A172 (cell line): ENCODE measurements at places on chromosomes 7 and 10. TPM values are rescaled to one million over a fixed set of nuclear protein-coding genes. Genes with fewer than 3 reads are reported as not detected.

Gene POLR2J2
- total RNA-seq: 2.4 and 2.8 TPM in 2 replicates

Gene CYP2E1
- not detected in 2 replicates for total RNA-seq

DNA sequence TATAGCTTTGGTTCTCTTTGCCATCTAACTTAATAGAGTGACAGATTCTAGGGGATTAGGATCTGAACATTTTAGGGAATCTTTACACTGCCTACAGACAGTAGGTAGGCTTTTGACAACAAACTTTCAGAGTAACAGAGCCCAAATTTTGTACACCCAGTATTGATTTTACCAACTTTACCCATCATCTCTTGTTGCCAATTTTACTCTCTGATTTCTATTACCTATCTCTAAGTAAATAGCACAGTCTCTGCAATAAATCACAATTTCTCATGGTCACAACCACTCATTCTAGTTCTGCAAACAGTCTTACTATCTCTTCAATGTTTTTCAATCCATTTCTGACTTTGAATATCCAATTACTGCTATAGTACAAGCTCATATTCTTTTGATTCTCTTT, 1097.6 kb upstream of the PHF14 start:
- no peak for DNase-seq

GRCh38 chr7:84686373-84686772, 491.8 kb upstream of the SEMA3A start:
- DNase-seq: no peak

GRCh38 chr7:104039363-104039762, 49.9 kb upstream of the RELN start:
- DNase-seq: no peak

DNA sequence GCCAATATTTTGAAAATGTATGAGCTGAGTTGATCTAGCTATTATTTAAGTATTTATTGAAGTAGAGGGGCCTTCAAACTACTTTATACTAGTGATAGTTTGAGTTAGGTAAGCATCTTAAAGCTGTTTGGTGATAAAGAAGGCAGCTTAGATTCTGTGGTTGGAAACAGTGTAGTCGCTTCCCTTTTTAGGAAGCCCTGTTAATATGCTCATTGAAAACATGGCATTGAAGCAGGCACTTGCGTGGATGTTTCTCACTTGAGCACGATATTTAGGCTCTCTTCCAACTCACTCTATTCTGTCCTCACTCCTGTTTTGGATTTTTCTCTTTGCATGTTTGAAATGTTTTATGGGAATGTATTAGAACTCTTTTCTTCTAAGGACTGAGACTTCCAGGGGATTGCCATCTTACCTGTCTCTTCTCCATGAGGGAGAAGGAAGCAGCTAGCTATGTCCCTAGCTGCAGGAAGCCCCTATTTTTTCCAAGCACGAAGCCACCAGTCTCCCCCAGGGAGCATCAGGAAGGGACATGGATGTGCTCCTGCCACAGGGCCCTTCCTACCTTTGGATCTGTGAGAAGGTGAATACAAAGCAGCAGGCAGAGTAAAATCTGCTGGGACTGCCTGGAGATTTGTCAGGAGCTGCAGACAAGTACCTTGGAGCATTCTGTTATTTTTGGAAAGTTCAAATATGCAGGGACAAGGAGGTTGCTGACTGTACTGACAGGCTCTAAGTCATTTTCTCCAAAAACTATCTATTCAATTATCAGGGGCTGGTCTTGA, 22.0 kb upstream of the BMPR1A start:
- DNase-seq: no peak
